ENCODE measurements at places on chromosomes 12 and 14. TPM values are rescaled to one million over a fixed set of nuclear protein-coding genes. Genes with fewer than 3 reads are reported as not detected.
A peak's percentile ranks its signal among the peaks of the same experiment; 100 is the strongest.

Gene ACSS3
- total RNA-seq, result not detected

Gene NRL
- total RNA-seq, result 4.5 TPM

Gene PLEKHD1
- total RNA-seq, result 0.30 TPM

Gene SLCO1B1
- total RNA-seq, result not detected

GRCh38 chr14:82075566-82075965 lies 541.9 kb upstream of the SEL1L start:
- DNase-seq, result no peak

GRCh38 chr12:95709152-95709551 lies 81.4 kb downstream of the NTN4 start:
- no peak for DNase-seq

DNA sequence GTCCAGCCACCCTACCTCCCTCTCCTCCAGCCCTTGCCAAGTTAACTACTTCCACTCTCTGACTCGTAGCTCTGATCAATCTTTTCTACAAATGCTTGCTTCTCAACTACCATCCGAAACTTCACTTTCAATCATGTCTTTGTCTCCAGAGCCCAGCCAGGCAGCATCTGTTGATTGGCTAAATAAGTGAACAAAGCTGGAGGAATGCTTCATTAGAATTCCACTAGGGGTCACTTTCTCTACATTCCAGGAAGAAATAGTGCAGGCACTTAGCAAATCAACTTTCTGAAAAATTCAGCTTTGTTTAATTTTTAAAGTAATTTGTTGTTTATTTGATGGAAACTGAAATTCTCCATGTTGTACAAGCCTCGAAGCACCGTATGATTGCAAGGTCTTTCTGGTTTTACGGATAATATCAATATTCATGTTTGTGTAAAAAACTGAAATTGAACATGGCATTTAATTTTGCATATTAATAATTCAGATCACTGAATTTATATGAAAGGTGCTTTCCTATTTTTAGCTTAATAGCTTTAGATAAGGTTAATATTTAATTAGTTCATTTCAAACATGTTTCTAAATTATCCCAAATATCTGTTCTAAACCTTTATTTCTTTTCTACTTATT lies 32.4 kb upstream of the HELB start:
- peak; percentile 51 for DNase-seq

DNA sequence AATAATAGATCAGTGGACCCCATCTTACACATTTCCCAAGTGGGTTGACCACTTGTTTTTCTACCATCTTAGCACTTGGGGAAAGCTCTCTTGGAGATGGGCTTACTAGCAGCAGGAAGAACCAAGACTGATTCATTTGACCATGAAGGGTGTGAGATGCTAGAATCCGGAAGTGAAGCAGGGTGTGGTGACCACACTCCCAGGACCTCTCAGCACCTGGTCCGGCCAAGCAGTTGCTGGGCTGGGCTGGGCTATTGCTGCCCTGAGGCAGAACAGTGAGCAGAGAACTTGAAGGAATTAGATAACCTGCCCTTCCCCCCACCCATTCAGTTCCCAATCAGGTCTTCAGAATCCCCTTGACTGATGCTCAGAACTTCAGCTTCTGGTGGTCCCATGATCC lies 24.4 kb downstream of the ADCY6 start:
- no peak for DNase-seq

DNA sequence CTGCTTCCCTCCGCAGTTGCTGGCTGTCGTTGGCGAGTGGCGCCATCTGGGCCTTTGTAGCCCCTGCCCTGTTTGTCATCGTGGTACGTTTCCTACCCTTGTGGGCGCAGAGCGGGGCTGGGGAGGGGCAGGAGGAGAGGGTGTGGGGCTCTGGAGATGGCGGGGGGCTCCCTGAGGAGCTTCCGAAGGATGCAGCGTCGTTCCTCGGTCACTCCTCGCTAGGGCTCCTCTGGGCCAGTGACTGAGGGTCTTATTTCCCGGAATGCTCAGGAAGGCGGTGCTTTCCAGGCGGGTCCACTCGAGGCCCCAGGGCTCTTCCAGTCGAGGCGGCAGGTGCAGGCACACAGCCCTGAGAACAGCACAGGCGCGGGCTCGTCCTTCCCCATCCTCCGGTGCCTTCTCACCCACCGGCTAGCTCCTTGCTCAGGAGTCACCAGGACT lies 167.1 kb downstream of the ADGRD1 start:
- no peak for DNase-seq
